ENCODE measurements at places on chromosomes 6 and 20.

DNA sequence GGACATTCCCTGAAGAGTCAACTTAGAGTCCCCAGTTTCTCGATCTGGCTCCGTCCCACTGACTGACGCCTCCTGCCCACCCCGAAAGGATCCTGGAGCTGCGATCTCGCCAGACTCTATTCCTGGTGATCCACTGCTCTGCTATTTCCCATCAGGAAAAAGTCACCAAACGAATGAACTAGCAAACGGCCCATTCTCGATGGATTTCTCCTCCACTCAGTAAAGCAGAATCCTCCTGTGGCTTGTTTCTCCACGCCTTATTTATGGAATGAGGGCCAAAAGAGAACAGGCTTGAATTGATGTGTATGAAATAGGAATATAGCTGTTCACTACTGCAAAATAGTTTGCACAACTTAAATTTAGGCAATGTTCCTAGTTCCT is 5.4 kb downstream of the NKX2-4 start:
- no peak for DNase-seq

- DNase-seq = no peak
These were observed 27.5 kb upstream of the CEP85L start for GRCh38 chr6:118678866-118679265.

DNA sequence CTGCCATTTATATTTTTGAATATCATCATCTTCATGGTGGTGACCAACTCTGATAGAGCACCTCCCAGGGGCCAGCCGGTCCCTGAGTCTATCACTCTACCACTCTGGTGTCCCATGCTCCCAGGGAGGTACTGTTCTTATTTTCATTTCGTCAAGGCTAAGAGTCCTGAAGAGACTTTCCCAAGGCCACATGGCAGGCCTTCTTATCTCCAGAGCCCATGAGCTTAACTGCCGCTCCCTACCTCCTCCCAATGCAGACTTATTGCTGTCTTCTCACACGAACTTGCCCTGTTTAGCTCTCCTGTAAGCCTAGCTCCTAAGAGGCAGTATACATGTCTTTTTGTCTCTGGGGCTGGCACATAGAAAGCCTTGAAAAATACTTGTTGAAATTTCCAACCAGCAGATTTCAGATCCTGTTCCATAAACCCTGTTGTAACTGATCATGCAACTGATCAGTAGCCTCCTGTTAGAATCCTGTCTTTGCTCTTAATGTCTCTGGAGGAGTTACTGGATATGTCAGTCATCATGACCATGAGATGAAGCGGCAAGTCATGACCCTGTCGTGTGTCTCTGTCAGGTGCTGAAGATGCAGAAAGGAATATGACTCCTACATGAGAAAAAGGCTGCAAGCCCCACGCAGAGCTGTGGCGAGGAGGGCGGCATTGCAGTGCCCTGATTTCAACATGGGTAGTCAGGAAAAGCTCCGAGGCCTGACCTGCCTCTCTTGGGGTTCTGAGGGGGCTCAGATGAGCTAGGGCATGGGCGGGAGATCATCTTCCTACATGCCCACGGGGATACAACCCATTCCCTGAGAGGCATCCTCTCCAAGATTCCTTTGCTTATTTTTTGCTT is 60.0 kb downstream of the TTI1 start:
- no peak for DNase-seq

DNA sequence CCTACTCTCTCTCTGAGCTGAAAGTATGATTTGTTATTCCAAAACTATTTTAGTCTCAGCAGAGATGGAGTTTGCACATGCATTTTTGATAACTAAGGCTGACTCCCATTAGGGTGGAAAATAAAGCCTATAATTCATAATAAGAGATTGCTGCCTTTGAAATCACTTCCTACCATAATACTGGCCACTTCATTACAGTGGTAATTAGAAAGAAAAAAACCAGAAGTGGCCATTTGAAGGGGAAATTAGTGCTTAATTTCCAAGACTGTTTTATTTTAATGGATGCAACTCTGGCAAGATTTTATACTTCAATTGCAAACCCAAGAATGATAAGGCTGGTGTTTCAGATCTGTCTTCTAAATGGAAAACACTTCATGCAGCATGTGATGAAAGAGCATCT is 43.4 kb downstream of the SLC35B3 start:
- DNase-seq = no peak

DNA sequence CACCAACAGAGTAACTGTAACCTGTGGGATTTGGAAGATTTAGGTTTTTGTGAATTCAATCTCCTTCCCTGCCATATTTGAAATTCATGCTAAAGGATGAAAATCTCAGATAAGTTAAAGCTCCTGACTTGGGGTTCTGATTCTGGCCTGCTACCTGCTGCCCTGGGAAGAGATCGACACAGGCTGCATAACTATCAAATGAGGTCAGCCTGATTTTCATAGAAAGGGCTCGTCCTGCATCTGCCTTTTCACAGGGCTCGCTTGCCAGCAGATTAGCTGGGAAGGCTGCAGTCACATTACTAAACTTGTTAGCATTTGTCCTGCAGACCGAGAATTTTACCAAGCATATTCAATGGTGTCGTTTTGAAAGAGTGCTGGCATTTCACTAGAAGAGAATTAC is 14.6 kb downstream of the GCLC start:
- DNase-seq = no peak

DNA sequence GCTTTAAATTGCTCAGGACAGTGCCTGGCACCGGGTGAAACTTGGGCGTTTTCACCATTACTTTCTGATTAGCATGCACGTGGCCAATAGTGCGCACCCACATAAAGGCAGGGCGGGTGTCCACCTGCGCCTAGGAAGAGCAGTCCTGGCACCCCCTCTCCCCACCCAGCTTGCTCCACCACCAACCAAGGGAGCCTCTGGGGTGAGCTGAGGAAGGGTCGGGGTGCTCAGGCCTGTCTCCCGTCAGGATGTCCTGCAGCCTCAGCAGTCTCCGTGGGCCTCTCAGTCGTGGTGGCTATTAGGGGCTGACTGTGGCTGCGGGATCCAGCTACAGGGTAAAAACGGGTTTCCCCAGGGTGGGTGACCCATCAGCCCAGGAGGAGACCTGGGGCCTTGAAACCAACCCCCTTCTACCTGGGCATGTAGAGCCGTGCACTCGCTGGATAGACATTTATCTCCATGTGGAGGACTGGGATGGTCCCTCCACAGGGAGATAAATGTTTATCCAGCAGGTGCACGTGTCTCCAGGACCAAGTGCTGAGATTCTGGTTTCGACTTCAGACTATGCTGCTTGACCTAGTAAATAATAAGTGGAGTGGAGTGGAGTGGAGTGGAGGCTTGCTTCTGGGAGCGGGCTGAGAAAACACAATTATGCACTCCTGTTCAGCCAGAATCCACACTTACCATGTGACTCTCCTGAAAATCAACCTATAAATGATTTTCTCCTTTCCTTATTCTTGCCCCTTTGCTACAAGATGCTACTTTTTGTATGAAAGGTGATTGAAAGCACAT is 91.1 kb downstream of the ZDHHC14 start:
- no peak for DNase-seq

DNA sequence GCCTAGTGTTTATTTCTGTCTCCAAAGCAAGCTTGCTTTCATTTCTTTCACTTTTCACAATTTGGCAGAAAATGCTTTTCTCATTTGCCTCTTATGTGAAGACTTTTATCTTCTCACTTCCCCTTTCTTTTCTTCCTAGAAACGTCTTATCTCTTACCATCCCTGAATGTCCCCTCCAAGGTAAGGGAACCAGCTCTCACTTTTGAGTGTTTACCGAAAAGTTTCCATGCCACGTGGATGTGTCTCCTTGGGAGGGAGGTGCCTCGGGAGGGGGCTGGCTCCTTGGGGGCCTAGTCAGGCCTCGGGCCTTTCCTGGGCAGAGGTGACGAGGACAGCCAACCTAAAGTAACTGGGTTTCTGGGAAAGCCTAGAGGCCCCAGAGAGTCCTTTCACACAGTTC is 127.4 kb downstream of the CD24 start:
- no peak for DNase-seq

- no peak for DNase-seq
These were observed 9.3 kb downstream of the BMP5 start for GRCh38 chr6:55866128-55866527.

DNA sequence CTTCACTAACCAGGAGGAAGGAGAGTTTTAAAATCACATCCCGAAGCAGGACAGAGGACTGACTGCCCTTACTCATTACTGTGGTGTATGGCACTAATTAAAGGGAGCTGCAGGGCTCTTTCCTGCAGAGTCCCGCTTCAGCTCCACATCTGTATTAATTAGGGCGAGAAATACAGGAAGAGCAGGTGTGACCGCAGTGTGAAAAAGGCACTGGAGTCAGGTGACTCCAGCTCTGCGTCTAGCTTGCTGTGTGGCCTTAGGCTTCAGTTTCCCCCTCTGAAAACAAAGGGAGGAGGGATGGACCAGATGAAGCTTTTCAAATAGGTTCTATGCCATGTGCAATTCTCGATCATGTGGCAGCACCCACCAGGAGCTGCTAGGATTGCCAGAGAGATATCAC is 34.0 kb downstream of the KIAA1755 start:
- no peak for DNase-seq

DNA sequence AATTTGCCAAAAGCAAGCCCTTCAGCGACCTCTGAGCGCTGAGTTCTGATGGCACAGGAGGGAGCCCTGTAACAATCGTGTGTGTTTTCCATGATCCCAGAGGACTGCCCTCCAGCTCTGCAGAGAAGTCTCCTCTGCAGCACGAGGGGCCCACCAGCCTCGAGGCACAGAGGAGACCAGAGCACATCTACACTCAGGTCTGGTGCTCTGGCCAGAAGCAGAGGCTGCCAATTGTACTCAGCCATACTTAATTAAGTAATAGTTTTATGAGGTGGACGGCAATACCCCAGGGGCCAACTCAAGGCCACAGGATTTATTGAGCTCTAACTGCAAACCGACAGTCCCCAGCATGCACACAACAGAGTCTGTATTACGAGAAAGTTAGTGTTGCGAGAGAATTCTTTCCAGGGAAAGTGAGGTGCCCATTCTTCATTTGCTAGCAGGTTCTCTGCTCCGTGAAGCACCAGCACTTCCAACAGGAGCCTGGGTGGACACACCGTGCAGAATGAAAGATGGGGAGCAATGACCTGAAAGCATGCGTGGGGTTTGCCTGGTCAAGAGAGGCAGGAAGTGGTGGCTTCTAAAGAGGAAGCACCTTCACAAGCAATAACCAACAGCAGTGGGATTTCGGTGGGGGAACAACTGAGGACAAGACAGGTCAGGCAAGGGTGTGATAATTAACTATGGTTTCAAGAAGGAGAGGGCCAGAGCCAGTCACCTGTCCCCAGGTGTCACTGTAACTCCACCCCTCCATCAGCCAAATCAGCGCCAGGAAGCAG is 92.8 kb upstream of the FOXC1 start:
- DNase-seq = peak; percentile 95

DNA sequence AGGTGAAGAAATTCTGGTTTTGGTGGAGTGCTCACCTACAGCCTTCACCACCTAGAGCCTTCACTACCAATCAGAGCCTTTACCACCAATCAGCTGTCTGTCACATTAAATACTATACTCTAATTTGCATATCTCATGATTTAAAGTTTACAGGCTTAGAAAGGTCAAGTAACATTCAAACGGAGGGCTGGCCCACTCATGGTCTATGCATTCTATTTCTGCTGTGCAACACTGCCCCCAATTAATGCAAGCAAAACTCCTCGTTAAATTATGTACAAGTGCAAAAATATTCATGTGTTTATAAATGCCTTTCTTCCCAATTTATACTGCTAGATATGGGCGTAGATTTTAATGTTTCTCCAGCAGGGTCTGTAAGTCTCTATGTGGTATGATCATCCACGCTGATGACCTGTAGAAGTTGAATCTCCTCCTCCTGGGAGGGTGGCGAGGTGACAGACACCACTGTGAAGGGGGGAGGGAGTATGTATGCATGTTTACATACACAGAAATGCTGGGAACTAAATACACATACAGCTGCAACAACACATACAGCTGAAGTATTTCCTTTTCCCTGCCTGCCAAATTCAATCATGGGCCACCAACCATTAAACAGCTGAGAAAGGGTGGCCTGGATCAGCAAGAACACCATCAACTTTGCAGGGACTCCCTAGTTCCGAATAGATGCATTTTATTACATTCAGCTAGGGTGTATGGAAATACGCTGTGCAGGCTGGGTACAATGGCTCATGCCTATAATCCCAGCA is 13.1 kb downstream of the RRAGD start:
- no peak for DNase-seq

DNA sequence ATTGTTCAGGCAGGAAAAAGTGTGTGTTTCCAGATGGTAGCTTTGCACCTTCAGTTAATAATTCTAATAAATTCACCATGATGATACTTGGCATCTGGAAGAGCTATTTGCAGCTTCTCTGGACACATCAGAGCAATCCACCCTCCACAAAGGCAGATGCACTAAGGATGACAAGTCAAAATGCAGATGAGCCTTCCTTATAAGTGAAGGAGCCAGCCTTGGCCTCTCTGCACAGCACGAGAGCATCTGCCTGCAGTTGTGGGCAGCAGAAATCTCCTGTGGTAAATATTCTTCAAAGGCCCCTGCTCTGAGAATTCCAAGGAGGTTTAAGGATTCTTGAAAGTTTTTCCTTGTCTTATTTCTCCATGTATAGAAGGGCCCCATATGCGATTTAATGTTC is 6.9 kb upstream of the POM121L2 start:
- peak; percentile 43 for DNase-seq

GRCh38 chr20:45052698-45053429 is 48.1 kb downstream of the KCNS1 start:
- DNase-seq = peak; percentile 64

DNA sequence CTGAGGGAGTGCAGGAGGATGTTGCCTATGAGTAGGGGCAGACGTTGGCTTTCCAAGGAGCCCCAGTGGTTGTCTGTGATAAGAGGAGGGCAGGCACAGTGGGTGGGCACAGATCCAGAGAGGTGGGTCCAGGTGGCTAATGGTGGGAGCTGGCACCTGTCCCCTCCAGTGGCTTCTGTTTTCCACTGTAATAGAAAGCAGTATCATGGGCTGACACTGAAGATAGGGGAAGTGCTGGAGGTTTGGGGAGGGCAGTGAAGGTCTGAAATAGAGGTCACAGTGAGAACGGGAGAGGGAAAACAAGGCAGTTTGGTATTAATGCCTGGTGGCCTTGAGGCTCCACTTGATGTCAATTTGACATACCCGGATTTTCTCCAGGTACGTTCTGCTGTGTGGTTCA is 10.5 kb upstream of the TXNDC5 start:
- no peak for DNase-seq

- DNase-seq = no peak
These were observed 75.9 kb upstream of the PMEPA1 start for GRCh38 chr20:57785720-57786119.

- no peak for DNase-seq
These were observed 133.2 kb downstream of the PHACTR1 start for GRCh38 chr6:12849809-12850198.

- no peak for DNase-seq
These were observed 422.8 kb upstream of the EPHA7 start for GRCh38 chr6:93842178-93842577.

GRCh38 chr6:36834576-36835341 is 4.5 kb downstream of the CPNE5 start:
- no peak for DNase-seq

DNA sequence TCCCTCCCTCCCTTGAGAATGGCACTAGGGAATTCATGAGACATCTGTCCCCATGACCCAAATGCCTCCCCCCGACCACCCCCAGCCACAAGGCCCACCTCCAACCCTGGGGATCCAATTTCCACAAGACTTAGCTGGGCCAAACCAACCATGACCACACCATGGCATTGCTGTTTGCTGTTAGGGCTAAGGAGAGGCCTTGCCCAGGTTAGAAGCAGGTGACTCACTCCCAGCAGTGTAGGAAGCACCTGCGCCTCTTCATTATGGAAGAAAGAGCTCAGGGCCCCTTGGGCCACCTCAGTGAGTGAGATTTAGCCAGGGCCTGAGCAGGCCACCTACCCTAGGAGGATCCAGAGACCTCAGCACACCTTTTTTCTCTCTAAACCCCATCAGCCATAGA is 337.9 kb downstream of the TAF4 start:
- no peak for DNase-seq

- DNase-seq = peak; percentile 67
These were observed 300.7 kb downstream of the TENT5A start for GRCh38 chr6:81451787-81452186.

Measured in NB4 (cell line).